ENCODE measurements at places on chromosomes 6 and 20. TPM values are rescaled to one million over a fixed set of nuclear protein-coding genes. Genes with fewer than 3 reads are reported as not detected.

The LAMA2 gene
- total RNA-seq: 115 TPM

The ACOT8 gene
- 28.1 TPM for total RNA-seq

The ERVFRD-1 gene
- 0.05 TPM for total RNA-seq

The SLC26A8 gene
- not detected for total RNA-seq

The SIRPB1 gene
- total RNA-seq: 0.35 TPM

The STMND1 gene
- not detected for total RNA-seq

The FOXP4 gene
- total RNA-seq: 14.4 TPM
